ENCODE measurements at places on chromosomes 13 and 19.

DNA sequence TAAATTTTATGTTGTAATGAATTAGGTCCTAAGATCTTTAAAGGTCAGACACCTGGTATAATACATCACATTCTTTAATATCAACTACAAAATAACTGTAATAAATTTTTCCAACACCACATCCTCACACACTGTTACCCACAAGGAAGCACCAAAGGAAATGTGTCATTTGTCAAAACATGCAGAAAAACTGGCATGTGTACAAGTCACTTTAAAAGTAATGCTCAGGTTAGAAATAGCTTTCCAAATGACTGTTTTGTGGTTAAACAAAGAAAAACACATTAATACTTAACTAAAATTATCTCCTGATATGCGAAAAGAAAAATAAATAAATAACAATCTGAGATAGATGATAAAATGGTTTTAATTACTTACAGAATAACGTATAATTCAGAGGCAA lies 74.7 kb downstream of the MZT1 start:
- DNase-seq = no peak

GRCh38 chr19:29067831-29068230 lies 145.1 kb downstream of the UQCRFS1 start:
- DNase-seq = no peak

- no peak for DNase-seq
These were observed 20.1 kb downstream of the ZNF763 start for GRCh38 chr19:11984986-11985385.

DNA sequence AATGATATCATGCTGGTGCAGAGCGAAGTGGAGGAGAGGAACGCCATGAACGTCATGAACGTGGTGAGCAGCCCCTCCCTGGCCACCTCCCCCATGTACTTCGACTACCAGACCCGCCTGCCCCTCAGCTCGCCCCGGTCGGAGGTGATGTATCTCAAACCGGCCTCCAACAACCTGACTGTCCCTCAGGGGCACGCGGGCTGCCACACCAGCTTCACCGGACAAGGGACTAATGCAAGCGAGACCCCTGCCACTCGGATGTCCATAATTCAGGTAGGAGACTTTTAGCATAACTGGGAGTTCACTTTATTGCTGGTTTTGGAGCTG lies 3.3 kb downstream of the PCDH17 start:
- no peak for DNase-seq

DNA sequence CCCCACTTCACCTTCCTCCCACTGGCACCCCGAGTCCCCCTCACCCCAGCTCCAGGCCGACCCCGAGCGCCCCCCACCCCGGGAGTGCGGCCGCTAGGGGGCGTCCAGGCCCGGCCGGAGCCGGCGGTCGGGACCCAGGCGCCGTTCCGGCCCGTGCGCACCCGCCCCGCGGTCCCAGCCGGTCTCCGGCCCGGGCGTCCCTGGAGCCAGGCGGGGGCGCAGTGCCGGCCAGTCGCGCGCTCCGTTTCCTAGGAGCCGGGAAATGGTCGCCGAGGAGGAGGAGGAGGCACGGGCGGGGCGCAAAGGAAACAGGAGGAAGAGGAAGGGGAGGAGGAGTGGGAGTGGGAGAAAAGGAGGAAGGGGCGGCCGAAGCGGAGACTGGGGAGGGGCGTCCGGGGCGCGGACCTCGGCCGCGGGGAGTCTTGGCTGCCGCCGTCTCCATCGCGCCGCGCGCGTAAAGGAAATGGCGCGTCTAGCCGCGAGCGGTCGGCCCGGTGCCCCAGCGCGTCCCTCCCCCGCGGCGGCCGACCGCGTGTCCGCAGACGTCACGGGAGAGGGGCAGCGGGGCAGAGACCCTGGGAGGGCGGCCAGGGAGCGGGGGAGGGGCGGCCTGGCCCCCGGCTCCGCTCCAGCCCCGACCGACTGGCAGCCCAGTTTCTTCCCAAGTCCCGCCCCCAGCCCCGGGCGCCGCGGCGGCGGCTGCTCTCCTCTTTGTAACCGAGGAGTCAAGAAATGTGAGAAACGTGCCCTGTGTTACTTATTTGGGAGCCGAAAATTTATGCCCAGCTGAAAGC lies 1.1 kb upstream of the KCTD15 start:
- DNase-seq = no peak

GRCh38 chr19:47013041-47013517 lies 6.6 kb upstream of the NPAS1 start:
- peak; percentile 23 for DNase-seq

DNA sequence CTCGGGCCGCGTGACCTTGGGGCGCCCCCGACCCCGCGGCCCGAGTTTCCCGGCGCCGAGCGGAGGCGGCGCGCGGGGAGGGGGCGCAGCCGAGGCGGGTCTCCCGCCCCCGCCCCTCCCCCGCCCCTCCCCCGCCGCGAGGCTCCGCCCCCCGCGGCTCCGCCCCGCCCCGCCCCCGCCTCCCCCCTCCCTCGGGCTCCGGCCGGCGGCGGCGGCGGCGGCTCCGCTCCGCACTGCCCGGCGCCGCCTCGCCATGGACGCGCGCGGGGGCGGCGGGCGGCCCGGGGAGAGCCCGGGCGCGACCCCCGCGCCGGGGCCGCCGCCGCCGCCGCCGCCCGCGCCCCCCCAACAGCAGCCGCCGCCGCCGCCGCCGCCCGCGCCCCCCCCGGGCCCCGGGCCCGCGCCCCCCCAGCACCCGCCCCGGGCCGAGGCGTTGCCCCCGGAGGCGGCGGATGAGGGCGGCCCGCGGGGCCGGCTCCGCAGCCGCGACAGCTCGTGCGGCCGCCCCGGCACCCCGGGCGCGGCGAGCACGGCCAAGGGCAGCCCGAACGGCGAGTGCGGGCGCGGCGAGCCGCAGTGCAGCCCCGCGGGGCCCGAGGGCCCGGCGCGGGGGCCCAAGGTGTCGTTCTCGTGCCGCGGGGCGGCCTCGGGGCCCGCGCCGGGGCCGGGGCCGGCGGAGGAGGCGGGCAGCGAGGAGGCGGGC lies at the start of gene HCN2:
HCN2 (plus strand) TSS at position 189 of the 703 bp plus-strand sequence; CDS start at position 254, 65 bp downstream.
- DNase-seq = no peak

DNA sequence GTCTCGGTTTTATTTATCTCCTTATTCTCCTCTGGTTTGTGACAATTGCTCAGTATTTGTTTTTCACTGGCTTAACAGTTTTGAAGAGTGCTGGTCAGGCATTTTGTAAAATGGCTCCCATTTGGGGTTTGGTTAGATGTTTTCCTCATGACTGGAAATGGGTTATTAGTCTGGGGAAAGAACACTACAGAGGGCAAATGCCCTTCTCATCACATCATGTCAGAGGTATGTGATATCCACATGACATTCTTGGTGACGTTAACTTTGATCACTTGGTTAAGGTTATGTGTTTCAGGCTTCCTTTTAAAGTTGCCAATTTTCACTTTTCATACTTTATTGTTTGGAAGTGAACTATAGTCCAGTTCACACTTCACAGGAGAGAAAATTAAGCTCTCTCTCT lies 74.8 kb upstream of the KLHL1 start:
- DNase-seq = no peak

DNA sequence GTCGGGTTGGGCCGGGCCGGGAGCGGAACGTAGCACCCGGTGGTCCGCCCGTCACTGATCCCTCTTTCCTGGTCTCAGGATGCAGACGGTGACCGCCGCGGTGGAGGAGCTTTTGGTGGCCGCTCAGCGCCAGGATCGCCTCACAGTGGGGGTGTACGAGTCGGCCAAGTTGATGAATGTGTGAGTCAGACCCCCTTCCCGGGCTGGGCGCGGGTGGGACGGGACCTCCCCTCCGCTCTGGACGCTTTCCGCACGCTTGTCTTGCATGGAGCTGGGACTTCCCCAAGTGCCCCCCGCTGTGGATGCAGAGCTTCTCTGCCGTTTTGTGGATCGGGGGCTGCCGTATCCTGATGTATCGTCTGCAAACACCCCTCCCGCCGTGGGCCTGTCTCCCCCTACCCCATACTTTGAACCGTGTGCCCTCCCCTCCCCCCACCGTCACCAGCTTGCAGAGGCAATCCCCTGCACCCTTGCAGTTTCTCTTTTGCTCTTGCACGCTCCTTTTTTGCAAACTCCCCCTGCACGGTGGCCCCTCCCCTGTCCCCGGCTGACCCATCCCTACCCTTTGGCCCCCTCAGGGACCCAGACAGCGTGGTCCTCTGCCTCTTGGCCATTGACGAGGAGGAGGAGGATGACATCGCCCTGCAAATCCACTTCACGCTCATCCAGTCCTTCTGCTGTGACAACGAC lies 669 bp downstream of the GADD45B start:
- DNase-seq = no peak

GRCh38 chr13:26759907-26760831 lies at the start of gene GPR12:
Gene GPR12 (minus strand): TSS chr13:26760786. CDS start chr13:26759827, 959 bp downstream.
- DNase-seq = no peak

GRCh38 chr19:47284324-47284899 lies 9.7 kb downstream of the INAFM1 start:
- peak; percentile 33 for DNase-seq

GRCh38 chr19:54158812-54159351 lies 639 bp downstream of the LENG1 start:
- no peak for DNase-seq

DNA sequence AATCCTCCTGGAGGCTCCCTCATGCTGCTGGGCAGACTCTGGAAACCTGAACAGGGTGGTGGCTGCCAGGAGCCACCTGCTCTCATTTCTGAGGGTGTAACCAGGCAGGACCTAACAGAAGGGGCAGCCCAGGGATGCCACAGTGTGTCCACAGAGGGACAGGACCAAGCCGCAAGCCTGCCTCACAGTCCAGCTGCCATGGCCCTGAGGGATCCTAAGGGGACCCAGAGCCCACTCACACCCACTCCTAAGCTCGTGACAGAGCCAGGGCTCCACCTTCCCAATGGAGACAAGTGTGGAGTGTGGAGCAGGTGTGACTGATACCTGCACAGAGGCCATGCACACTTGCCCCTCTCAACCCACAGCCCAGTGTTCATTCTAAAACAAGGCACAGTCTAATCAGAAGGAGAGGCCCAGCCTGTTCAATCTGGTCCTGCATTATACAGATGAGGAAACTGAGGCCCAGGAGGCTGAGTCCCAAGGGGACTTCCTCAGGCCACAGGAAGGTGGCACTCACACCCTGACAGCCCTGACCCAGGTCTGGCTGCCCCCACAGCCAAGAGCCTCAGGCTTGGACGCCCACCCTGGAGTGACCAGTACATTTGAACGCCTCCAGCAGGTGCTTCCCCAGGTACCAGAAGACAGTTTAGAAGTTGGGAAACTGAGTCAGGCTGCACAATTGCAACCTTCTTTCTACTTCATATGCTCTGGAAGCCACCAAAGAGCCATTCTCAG lies 220.1 kb downstream of the TUBA3C start:
- no peak for DNase-seq

- DNase-seq = no peak
These were observed 520.1 kb upstream of the ARGLU1 start for GRCh38 chr13:107088061-107088460.

DNA sequence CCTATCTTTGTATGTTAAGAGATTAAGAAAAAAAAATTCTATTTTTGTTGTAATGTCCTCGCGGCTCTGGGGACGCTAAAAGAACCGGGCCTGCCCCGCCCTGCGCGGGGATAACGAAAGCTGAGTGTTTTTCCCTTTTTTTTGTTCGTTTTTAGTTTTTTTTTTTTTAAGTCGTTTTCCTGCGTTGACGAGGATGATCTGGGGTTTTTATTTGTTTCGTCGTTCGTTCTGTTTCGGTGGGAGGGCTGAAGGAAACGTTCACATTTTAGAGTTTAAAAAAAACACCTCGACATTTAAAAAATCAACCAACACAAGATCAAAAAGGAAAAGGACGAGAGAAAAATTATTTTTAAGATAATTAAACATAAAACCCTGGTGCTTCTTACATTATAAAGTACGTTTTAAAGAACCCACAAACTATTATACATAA lies 5.6 kb downstream of the LYL1 start:
- no peak for DNase-seq

DNA sequence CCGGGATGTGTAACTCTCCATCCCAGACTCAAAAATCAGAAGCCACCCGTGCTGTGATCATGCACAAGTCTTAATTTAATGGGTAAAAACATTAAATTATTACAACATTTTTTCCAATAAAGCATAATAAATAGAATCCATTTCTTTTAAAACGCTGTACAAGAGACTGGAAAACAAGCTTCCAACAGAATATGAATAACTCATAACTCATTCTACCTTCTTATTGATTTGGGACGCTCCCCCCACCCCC lies 523 bp upstream of the KRI1 start:
- no peak for DNase-seq

- DNase-seq = no peak
These were observed 13.8 kb downstream of the MARK4 start for GRCh38 chr19:45264781-45265317.

DNA sequence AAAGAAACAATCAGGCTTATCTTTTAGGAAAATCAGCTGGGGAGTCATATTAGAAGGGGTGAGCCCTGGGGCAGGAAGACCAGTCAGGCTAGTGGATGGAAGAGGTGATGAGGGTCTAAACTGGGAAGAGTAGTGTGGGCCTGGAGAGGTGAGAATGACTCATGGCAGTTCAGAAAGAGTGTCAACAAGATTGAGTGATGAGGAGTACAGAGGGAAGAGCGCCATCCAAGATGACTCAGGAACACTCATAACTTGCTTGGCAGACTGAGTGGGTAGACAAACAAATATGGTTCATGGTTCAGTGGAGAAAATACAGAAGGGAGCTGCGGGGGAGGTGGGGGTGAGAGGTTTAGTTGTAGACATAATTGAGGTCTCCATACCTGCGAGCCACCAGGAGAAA lies 17.3 kb upstream of the CLDN10 start:
- DNase-seq = no peak

DNA sequence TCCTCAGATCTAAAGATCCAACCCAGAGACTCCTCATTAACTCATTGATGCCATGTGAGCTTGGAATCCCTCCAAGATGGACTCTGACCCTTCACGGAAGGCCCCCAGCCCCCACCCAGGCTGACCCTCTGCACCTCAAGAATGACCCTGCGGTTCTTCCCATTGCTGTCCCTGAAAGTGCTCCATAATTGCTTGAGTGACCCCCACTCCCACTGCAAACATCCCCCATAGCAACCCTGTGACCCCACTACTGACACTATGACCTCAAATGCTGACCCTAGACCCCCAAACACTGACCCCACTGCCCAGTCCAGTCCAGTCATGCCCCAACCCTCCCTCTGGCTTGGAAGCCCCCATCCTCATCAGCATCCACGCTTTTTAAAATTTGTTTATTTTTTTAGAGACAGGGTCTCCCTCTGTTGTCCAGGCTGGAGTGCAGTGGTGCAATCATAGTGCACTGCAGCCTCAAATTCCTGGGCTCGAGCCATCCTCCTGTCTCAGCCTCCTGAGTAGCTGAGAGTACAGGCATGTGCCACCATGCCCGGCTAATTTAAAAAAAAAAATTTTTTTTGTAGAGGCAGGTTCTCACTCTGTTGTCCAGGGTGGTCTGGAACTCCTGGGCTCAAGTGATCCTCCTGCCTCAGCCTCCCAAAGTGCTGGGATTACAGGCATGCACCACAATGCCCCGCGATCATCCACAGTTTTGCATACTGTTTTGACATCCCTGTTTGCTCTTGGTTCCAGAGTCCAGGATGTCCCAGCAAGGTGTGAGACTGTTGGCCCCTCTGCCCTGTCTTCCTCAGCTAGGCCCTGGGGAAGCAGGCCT lies 855 bp downstream of the LYL1 start:
- DNase-seq = no peak

DNA sequence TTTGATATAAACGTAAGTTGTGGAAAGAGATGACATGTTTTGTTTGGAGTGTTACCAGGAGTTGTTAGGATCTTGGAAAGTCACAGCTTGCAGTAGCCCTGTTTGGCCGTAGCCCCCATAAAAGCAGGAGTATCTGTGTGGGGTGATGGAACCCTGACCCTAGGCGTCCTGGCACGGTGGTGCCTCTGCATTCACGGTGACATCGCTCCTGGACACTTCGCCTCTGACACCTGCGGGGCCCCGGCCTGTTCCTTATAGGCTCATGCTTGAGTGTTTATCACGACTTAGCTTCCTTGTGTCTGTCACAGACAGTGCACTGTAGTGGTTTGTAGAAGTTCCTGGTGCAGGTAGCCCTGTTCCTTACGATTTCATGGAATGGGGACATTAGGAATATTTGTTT lies 74.2 kb downstream of the ATP11A start:
- no peak for DNase-seq

All from AG04450 (cell line).